Fibroblast of lung (primary cell): ENCODE measurements at places on chromosomes 1 and 21. TPM values are rescaled to one million over a fixed set of nuclear protein-coding genes. Genes with fewer than 3 reads are reported as not detected.

Gene HSD3B1
- total RNA-seq = not detected in 2 replicates

Gene GON4L
- 22.1 and 30.9 TPM in 2 replicates for total RNA-seq

DNA sequence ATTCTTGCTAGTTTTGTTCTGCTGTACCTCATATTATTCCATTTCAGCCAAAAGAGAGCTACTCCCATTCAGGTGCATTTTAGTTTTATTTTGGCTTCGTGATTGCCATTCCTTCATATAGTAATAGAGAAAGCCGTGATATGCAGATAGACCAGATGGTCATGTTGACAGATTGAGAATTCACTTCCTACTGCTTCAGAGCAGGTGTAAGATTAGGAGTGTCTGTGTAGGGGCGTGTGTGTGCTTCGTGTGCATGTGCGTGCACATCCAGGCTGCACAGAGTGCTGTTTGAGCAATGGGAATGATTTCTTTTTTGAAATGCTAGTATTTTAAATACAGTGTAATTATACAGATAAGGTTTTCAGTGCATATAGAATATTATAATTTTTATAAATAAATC lies 10.3 kb downstream of the NFIA start:
- H3K4me1 ChIP-seq = peaks cover 2% of the 10 kb centered on the region
- DNase-seq = no peak
- peaks cover 4% of the 10 kb centered on the region for H3K36me3 ChIP-seq
- H3K27ac ChIP-seq = no peak overlapping the region
- H3K27me3 ChIP-seq = no peaks in the 10 kb centered on the region

- H3K4me1 ChIP-seq = no peaks in the 10 kb centered on the region
- no peak overlapping the region for H3K4me3 ChIP-seq
- no peak overlapping the region for H3K27ac ChIP-seq
These were observed 222.1 kb upstream of the SNX7 start for GRCh38 chr1:98439471-98439870.

DNA sequence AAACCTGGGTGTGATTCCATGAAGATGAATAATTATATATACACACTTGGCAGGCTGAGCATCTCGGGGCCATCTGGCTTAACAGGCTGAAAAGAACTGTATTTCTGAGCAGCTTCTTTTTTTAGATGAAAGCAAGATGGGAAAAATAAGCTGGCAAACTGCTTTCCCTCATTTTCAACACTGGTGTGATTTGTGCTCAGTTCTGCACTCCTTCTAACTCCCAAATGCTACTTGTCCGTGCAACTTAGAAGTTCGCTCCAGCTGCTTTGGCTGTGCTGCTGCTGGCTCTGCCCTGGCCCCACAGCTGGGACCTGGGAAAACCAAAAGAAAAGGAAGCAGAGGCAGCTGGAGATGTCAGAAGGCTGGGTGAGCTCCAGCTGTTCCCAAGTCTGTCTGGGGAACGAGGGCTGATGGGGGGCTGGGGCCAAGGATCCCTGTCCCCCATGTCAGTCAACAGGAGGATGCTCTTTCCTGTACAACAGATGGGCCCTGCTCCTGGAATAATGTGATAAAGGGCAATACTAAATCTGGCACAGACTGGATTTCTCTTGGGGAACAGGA lies 44.9 kb downstream of the PAFAH2 start:
- no peaks in the 10 kb centered on the region for H3K27me3 ChIP-seq
- no peaks in the 10 kb centered on the region for H3K4me1 ChIP-seq
- H3K4me3 ChIP-seq = no peak overlapping the region
- H3K36me3 ChIP-seq = no peaks in the 10 kb centered on the region
- H3K27ac ChIP-seq = no peak overlapping the region

GRCh38 chr1:30379684-30380624 lies 343.4 kb downstream of the MATN1 start:
- no peak overlapping the region for H3K27ac ChIP-seq
- DNase-seq = peak; percentile 78
- H3K36me3 ChIP-seq = no peaks in the 10 kb centered on the region
- H3K27me3 ChIP-seq = no peaks in the 10 kb centered on the region
- H3K4me1 ChIP-seq = peaks cover 8% of the 10 kb centered on the region
- H3K4me3 ChIP-seq = no peak overlapping the region

Gene B3GALT2
- total RNA-seq = under 0.01 and 1.3 TPM in 2 replicates

Gene OR2T11
- total RNA-seq = not detected in 2 replicates

- H3K36me3 ChIP-seq = no peaks in the 10 kb centered on the region
- H3K27me3 ChIP-seq = no peaks in the 10 kb centered on the region
- no peak overlapping the region for H3K4me3 ChIP-seq
- no peak overlapping the region for H3K27ac ChIP-seq
These were observed 277.0 kb upstream of the BRINP3 start for GRCh38 chr1:190754666-190755065.

GRCh38 chr1:169493251-169493650 lies 7.5 kb upstream of the SLC19A2 start:
- H3K27me3 ChIP-seq = no peaks in the 10 kb centered on the region
- no peak overlapping the region for H3K4me3 ChIP-seq
- no peak for DNase-seq
- H3K4me1 ChIP-seq = no peaks in the 10 kb centered on the region
- H3K27ac ChIP-seq = no peak overlapping the region

DNA sequence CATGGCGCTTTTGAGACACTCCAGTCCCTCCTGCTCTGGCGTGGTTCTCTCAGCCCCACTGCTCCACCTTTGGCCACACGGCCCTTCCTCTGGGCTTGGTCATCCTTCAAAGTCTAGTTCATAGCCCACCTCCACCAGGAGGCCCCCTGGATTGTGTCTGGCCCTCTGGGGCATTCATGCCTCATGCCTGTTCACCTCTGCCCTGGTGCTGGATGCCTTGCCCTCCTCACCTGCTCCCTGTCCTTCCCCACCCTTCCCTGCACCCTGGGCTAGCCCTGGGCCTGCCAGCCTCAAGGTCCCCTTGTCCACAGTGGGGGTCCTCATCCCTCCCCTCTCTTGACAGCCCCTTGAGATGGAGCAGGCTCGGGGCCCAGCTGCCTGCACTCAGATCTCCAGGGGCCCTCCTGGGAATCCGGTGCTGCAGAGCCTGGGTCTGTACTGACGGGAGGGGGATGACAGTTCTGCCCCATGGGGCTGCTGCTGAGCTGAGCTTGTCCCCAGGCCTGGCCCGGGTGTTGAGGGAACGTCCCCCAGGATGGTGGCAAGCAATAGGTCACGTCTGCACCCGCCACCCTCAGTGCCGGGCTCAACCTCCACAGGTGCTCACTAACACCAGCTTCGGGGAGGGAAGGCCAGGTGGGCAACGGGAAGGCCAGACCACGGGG lies 18.4 kb downstream of the PRXL2B start:
- no peak overlapping the region for H3K27ac ChIP-seq
- no peaks in the 10 kb centered on the region for H3K4me1 ChIP-seq
- no peaks in the 10 kb centered on the region for H3K36me3 ChIP-seq
- H3K4me3 ChIP-seq = no peak overlapping the region
- H3K27me3 ChIP-seq = no peaks in the 10 kb centered on the region
